Hematopoietic multipotent progenitor cell treated with erythropoietin and hydrocortisone succinate and interleukin-3 and kit ligand, for 4 days (in vitro differentiated cells): ENCODE measurements at places on chromosomes 1 and 21.

GRCh38 chr1:200588698-200589097, 31.9 kb downstream of the KIF14 start:
- DNase-seq: peak; percentile 34

GRCh38 chr1:189859385-189859977, 618.2 kb downstream of the BRINP3 start:
- peak; percentile 54 for DNase-seq

DNA sequence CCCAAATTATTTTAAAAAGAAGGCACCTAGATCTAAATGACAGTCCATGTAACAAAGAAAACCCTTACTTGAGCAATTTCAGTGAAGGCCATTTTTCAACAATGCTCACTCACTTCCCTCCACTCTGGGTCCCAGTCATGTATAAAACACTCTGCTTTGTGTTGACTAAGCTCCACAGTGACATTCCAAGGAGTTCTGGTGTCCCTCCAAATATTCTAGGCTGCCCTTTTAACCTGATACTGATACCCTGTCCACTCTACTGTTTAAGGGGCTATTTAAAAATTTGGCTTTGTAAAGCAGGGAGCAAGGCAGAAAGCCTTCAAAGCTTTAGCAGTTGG, 73.6 kb downstream of the GNG12 start:
- no peak for DNase-seq

DNA sequence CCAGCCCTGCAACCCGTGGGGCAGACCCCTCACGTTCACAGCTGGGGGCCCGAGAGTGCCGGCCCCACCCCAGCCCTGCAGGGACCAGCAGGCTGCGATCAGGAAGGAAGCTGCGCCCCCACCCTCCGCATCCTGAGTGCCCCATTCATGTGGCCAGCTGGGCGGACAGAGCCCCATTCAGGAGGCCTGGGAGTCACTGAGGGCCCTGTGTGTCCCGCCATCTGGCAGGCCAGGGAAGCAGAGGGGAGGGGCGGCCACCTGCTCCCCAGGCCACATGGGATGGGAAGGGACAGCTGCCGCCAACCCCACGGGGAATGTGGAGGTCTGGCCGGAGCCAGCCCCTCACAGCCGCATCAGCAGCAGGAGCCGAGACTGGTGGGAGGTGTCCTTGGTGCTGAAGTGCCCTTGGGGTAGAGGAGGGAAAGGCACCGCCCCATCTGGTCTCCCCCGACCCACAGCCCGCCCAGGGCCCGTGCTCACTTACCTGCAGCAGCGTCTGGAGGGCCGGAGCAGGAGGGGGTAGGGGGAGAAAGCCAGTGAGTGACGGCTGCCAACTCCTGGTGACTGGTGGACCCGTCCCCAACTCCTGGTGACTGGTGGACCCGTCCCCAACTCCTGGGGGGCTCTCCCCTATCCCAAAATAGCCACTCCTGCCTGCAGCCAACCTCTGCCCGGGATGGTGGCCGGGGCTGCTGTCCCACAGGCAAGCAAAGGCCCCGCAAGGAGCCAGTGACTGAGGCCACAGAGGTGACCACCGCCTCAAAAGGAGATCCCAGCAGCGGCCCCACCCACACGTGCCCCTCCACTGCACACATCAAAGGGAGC, 8.7 kb downstream of the ACAP3 start:
- DNase-seq: peak; percentile 61

DNA sequence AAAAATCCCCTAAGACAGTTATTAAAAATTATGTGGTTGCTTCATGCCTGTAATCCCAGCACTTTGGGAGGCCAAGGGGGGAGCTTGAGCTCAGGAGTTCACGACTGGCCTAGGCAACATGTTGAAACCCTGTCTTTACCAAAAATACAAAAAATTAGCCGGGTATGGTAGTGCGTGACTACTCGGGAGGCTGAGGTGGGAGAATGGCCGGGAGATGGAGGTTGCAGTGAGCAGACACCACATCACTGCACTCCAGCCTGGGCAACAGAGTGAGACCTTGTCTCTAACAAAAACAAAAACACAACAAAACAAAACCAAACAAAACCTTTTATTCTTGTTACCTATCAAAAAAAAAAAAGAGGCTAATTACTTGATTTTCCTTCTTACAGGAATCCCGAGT, 2.1 kb downstream of the ELK4 start:
- DNase-seq: no peak

DNA sequence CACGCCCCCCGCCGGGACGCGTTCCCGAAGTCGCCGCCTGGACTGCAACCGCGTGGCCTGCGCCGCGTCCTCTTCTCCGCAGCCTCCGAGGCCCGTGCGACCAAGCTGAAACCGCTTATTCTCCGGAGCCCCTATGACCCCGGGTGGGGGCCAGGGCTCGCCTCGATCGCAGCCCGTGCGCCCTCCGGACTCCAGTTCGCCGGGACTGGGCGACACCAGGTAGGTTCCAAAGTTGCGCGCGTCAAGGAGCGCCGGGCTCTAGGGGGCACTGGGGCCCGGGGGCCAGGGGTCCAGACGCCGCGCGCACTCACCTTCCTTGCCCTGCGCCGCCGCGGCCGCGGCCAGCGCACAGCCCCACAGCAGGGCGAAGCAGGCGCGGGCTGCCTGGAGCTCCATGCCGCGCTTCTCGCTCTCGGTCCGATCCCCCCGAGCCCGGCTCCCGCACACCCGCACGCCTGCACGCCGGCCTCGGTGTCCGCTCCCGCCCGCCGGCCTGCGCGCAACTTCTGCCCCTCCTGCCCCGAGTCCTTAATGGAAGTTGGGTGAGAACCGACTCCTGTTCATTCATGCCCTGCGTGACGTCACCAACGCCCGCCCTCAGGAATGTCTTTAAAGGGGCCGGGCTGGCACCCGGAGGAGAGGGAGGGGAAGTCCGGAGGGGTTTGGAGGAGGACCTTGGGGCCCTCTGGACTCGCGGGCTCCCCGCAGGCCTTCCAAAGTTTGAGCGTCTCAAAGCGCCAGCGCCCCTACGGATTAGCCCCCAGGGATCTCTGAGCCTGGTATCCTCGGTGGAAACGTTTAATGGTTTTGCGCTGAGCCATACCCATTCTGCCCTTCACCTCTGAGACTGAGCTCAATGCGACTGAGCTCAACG, at the start of gene EPHA2:
Gene EPHA2, minus strand, starts transcription at position 533 of the 874 bp plus-strand sequence. Its CDS starts 137 bp downstream, at position 396.
- DNase-seq: no peak

DNA sequence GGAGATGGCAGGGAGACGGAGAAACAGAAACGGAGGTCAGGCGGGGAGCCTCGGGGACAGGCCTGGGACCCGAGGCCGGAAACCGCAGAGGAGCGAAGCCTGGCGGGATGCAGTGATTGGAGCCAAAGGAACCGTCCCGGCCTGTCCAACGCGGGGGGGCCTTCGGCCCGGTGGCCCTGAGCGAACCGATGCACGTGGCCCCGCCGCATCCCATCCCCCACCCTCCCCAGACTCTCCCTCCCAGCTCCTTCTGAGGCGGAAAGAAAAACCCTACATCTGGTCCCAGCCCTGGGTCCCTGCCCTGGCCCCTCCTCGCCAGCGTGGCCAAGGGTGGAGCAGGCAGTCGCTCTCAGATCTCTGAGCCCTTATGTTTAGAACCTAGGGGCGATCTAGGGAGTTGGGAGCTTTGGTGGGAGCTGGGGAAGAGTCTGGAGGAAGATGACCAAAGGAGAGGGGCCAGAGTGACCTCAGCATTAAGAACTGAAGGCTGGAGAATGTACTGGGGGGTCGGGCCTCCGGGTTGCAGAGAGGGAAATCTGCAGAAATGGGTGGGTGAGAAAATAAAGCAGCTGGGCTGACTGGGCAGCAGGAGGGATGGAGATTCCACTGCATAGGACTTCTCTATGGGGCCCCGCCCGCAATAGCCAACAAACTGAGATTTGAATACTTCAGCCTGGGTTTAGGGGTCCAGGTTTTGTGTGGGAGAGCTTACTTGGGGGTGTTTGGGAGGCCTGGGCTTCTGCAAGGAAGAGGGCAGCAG, 1.5 kb upstream of the CRABP2 start:
- peak; percentile 35 for DNase-seq

DNA sequence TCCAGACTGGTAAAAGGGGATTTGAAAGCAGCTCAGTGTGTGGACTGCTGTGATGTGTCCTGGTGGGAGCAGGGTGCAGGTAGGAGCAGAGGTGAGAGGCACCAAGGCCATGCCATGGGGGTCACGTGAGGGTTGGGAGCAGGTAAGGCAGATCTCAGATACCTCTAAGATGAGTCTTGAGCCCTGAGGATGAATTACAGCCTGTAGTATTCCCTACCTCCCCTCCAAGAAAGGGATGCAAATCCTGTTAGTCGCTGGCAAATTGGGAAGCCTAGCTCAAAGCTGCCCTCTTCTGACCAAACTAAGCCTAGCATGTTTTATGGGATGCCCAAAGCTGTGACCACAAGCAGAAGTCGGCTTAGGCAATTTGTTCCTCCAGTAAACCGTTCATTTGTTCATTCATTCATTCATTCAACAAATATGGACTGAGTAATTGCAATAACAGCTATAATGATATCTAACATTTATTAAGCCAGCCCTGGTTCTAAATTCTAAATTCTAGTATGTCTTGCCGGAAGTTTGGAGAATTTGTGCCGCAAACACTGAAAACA, 3.9 kb upstream of the NUAK2 start:
- DNase-seq: peak; percentile 72
